Fibroblast of lung (primary cell): ENCODE measurements at places on chromosomes 7 and 10.
A peak's percentile ranks its signal among the peaks of the same experiment; 100 is the strongest.

- no peak for DNase-seq
- no peak overlapping the region for H3K4me3 ChIP-seq
- no peaks in the 10 kb centered on the region for H3K4me1 ChIP-seq
- no peaks in the 10 kb centered on the region for H3K36me3 ChIP-seq
These were observed 5.4 kb downstream of the PRF1 start for GRCh38 chr10:70596860-70597809.

GRCh38 chr7:121531175-121532070 lies 135.3 kb upstream of the FAM3C start:
- H3K36me3 ChIP-seq = no peaks in the 10 kb centered on the region
- no peak for DNase-seq
- no peak overlapping the region for H3K4me3 ChIP-seq
- H3K27me3 ChIP-seq = no peaks in the 10 kb centered on the region

- no peak overlapping the region for H3K4me3 ChIP-seq
- H3K4me1 ChIP-seq = peaks cover 58% of the 10 kb centered on the region
- peak overlapping the region; percentile 11 for H3K27ac ChIP-seq
- DNase-seq = no peak
- peaks cover 10% of the 10 kb centered on the region for H3K36me3 ChIP-seq
These were observed 8.8 kb downstream of the BAG3 start for GRCh38 chr10:119659951-119660350.

GRCh38 chr7:18201350-18201749 lies 173.7 kb upstream of the PRPS1L1 start:
- DNase-seq = no peak
- no peaks in the 10 kb centered on the region for H3K36me3 ChIP-seq
- H3K27ac ChIP-seq = no peak overlapping the region
- no peaks in the 10 kb centered on the region for H3K4me1 ChIP-seq
- H3K27me3 ChIP-seq = no peaks in the 10 kb centered on the region
- no peak overlapping the region for H3K4me3 ChIP-seq

DNA sequence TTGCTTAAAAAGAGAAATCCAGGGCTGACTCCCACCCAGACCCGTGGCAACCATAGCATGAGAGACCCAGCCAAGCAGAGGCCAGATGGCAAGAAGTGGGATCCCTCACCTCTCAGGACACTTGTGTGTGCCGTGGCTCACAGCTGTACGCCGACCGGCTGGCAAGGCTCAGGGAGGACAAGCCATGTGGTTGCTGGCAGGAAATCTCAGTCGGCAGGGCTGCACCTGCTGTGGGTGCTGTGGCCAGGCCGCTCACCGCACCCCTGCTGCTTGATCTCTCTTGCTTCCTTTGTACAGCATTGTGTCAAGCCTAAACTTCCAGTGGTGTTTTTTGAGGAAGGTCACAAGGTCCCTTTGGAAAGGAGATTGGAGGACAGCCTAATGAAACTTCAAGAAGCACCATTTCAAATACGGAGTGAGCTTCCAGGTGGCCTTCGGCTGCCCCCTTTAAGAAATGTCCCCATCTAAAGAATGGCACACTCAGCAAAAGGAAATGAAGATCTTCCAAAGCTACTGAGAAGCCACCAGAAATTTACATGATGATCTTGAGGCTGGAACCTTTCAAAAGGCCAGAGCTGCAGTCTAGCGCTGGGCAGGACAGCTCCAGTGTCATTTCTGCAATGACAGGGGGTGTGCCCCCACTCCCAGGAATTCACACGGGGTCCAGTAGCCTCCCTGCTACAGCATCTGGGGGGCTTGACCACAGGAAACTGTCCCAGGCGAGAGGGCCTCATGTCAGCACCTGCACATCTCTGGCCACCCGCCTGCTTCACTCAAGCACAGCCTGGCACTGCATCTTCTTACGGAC lies 409.0 kb upstream of the MGMT start:
- H3K36me3 ChIP-seq = no peaks in the 10 kb centered on the region
- H3K4me3 ChIP-seq = no peak overlapping the region

DNA sequence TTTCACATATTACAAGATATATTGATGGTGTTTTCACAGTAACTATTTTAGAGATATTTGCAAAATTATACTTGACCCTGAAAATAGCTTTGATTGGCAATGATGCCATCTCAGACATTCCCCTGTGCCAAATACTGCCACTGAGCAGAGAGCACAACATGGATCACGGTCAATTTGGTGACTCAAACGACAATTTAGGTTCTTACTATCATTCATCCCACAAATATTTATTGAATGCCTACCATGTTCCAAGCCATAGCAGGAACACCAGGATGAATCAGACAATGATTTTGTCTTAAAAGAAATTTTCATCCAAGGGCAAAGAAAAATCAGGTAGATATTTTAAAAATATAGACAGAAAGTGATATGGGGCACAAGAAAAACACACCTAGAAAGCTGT lies 153.2 kb upstream of the ADO start:
- H3K4me3 ChIP-seq = no peak overlapping the region
- H3K27ac ChIP-seq = no peak overlapping the region
- H3K4me1 ChIP-seq = no peaks in the 10 kb centered on the region
- H3K27me3 ChIP-seq = no peaks in the 10 kb centered on the region

GRCh38 chr7:82816272-82816671 lies 346.4 kb downstream of the PCLO start:
- H3K27ac ChIP-seq = no peak overlapping the region
- H3K27me3 ChIP-seq = no peaks in the 10 kb centered on the region
- H3K4me3 ChIP-seq = no peak overlapping the region
- no peak for DNase-seq

DNA sequence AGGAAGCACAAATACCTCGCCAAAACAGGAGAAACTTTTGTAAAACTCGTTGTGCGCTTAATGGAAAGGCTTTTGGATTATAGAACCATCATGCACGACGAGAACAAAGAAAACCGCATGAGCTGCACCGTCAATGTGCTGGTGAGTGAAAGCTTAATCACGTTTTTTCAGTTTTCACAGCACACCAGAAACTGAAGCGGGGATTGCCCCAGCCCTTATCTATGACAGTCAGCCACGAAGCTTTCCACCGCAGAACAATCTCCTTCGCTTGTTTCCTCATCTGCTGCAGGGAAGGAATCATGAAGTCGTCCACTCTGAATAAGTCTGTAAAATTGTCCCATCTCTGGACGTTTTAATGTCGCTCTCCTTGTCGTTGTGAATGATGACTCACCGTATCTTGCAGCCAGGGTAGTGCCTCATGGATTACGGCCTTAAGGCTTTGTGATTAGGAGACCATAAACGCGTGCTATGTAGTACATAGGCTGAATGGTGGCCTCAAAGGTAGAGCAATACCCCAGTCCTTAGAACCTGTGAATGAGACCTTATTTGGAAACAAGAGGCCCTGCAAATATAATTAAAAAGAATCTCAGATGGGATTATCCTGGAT lies 174.9 kb upstream of the NPS start:
- H3K27ac ChIP-seq = no peak overlapping the region
- no peak overlapping the region for H3K4me3 ChIP-seq
- H3K36me3 ChIP-seq = no peaks in the 10 kb centered on the region
- no peaks in the 10 kb centered on the region for H3K27me3 ChIP-seq

DNA sequence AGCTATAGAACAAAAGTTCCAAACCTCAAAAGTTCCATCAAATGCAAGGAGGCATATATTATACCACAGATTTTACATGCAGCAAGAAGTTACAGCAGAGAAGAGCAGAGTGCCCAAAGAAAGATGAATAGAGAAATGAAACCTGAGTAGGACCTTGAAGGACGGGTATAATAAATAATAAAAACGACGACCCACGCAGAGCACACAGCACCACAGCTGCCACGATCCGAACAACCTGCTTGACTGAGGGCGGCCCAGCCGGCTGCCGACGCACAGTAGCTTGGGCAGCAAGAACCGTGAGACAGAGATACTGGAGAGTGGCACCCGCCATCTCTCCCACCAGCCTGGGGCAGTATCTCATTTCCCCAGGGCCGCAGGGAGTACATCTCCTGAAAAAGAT lies 79.0 kb downstream of the HIPK2 start:
- H3K4me3 ChIP-seq = no peak overlapping the region
- DNase-seq = no peak
- H3K36me3 ChIP-seq = no peaks in the 10 kb centered on the region
- no peaks in the 10 kb centered on the region for H3K27me3 ChIP-seq

- no peak overlapping the region for H3K27ac ChIP-seq
- no peaks in the 10 kb centered on the region for H3K27me3 ChIP-seq
- no peaks in the 10 kb centered on the region for H3K36me3 ChIP-seq
- peak overlapping the region; percentile 36 for H3K4me3 ChIP-seq
- H3K4me1 ChIP-seq = peaks cover 3% of the 10 kb centered on the region
- DNase-seq = peak; percentile 50
These were observed 764 bp upstream of the TCF7L2 start for GRCh38 chr10:112949143-112949823.

GRCh38 chr7:43058271-43059066 lies 54.0 kb upstream of the HECW1 start:
- H3K27ac ChIP-seq = no peak overlapping the region
- no peaks in the 10 kb centered on the region for H3K27me3 ChIP-seq
- no peak overlapping the region for H3K4me3 ChIP-seq
- H3K4me1 ChIP-seq = no peaks in the 10 kb centered on the region

GRCh38 chr7:16657656-16658279 lies 11.8 kb downstream of the BZW2 start:
- H3K36me3 ChIP-seq = no peaks in the 10 kb centered on the region
- H3K27ac ChIP-seq = peak overlapping the region; percentile 73
- DNase-seq = peak; percentile 83
- peaks cover 9% of the 10 kb centered on the region for H3K4me1 ChIP-seq
